Aorta (tissue), 5 donors: ENCODE measurements at places on chromosomes 4 and X.

DNA sequence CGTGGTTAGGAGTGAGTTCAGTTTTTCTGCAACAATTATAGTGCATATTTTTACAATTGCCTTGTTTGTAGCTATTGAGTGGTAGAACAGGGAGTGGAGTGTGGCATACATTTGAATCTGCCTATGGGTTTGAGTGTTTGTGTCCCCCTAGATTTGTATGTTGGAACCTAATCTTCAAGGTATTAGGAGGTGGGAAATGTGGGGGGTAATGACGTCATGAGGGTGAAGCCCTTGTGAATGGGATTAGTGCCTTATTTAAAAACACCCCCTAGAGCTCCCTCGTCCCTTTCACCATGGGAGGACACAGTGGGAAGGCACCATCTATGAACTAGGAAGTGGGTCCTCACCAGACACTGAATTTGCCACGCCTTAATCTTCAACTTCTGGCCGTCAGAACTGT, 819.6 kb downstream of the NLGN4X start:
- no peak for DNase-seq

GRCh38 chrX:22135994-22136684, 104.0 kb downstream of the PHEX start:
- DNase-seq, result no peak

- no peak for DNase-seq
These were observed 18.9 kb upstream of the DUSP9 start for GRCh38 chrX:153628129-153628528.

GRCh38 chrX:154799556-154800348, 5.5 kb downstream of the MPP1 start:
- no peak for DNase-seq

- no peak for DNase-seq
These were observed 317.2 kb downstream of the DHX15 start for GRCh38 chr4:24266951-24267722.

- no peak for DNase-seq
These were observed 502.3 kb upstream of the DIAPH2 start for GRCh38 chrX:96182366-96182765.

DNA sequence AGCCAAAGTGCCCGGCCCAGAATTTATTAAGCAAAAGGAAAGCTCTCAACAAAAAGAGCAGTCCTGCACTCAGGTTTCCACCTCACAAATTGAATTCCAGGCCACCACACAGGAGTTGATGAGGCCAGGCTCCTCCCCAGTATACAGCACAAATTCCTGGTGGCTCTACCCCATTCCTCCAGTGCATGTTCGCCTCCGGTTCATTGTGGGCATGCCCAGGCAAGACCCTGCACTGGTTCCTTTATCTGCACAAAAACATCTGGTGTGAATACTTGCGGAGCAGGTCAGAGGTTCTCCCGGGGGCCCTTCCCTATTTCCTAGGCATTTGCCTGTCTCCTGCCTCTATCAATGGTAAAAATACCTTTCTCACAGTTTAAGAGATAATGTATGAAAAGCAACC, 195.2 kb upstream of the ANXA10 start:
- DNase-seq, result no peak

- peak; percentile 74 for DNase-seq
These were observed 917 bp downstream of the MYL5 start for GRCh38 chr4:675036-675882.

DNA sequence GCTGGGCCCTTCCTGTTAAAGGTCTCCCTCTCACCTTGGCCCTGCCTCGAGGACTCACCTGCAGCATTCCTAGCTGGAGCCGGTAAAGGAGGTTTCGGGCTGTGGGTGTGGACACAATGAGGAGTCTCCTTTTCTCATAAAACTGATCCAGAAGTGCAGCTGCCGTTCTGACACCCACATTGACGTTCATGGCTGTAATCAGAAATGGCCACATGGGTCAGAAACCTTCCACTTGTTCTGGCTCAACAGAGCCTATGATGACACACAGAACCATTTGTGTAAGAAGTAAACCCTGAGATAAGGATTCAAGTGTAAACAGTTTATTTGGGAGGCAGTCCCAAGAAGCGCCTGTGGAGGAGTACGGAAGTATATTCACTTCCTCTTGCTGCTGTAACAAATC, 63.8 kb downstream of the SRPX start:
- DNase-seq, result no peak

DNA sequence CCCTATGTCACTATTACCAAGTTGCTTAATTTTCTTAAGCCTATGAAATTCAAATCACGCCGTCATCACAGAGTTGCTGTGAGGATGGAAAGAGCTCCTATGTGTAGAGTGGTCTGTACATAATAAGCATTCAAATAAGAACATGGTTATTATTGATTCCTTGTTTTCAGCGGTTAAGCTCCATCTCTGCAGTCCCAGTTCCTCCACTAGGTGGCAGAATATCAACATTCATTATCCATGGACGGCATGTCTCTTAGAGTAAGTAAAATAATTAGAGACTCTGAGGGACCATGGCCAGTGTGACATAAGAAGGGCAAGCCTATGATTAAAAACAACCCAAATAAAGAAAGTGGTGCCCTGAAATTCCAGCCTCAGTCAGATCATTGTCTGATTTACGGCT, 132.5 kb upstream of the NHS start:
- DNase-seq, result no peak

DNA sequence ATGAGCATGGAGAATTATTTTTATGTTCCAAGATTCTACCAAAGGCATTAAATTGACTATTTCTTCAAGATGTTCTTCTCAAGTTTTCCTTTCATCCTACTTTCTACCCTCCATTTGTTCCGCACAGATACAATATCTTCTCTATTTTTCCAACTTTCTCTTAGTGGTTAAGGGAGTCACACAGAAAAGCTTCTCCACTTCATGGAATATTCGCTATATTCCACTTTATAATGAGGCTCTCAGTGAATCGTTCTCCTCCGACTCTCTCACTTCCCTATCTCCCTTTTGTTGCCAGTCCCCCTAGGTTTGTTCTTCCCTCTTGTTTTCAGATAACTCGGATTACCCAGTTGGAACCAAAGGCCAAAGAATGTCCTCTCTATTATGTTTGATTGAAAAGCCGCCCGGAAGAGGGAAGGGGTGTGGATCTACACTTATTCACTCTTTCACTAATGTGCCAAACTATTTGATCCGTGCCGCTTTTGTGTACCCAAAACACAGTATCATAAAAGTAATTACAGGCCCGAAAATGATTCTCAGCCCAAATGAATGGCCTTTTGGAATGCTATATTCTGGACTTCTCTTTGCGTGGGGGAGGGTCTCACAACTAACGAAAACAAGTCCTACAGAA, 1.2 kb downstream of the SH3D19 start:
- no peak for DNase-seq

DNA sequence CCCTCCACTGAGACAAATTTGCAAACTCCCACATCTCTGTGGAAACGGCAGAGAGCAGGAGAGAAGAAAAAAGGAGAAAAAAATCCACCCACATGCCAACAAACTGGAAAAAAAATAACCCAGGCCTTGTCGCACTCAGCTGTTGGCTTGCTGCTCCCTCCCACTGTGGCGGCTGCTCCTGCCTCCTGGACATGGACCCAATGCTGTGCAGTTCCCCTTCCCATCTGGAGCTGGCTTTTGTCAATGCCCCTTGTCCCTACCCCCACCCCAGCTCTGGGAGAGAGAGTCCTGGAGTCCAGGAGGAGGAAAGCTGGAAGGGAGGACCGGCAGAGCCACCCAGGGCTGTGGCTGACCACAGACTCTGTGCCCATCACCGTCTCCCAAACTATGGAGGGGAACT, 50.8 kb upstream of the IQSEC2 start:
- no peak for DNase-seq

DNA sequence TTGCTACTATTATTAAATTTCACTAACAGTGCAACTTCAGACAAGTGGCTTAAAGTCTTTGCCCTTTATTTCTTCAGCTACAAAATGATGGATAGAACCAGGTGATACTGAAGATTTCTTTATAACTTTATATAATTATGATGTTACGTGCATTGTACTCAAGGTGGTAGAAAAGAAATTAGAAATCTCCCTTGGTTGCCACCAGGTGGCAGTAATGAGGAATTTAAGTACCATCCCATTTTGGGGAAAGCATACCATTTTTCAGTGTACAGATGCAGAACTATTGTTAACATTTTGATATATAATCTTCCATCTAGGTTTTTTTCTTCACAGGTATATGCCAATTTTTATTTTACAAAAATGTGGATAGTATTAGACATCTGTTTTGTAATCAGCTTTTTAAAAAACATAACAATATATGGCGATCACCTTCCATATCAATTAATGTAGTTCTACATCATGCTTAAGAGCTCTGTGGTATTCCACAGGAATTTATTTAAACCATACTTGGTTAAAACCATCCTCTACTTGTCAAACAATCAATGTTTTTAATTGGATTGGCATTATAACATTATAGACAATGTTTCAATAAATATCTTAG, 37.7 kb upstream of the RAB33B start:
- DNase-seq, result no peak

GRCh38 chrX:133789829-133790228, 195.6 kb downstream of the GPC3 start:
- no peak for DNase-seq

DNA sequence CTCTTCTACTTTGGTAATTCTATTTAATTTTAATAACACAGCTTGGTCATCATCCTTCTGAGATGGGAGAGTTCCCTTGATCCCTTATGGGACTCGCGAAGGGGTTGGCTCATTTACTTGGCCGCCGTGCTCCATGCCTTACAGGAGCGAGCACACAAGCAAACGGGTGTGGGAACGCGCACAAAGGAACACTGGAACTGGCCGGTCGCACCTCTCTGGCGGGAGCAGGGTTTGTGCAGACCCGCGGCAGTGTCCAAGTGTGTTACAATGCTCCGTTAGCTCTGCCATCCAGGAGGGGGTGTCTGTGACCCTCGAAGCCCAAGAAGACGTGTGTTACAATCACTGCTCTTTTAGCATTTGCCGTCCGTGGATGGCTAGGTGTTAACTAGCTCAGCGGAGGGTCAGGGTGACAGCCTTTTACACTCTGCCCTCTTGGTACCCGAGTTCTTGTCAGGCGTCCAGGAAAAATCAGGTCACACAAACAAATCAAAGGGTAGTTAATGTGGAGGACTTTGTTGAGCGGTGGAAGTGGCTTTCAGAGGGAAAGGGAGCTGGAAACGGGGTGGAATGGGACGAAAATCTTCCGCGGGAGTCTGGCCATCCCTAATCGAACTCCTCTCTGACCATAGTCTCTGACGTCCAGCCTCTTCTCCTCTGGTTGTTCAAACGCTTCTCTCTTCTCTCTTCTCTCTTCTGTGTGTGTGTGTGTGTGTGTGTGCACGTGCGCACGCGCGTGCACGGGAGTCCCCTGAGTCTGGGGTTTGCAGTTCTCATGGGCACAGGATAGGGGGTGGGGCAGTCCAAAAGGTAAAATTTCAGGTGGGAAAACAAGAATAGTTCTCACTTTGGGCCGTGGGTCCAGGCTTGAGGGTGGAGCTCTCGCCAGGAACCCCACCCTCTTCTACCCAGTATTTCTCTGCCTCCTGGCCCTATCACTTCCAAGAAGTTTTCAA, 76.3 kb downstream of the SLC10A7 start:
- DNase-seq, result peak; percentile 61

GRCh38 chrX:141278306-141278705, 36.0 kb upstream of the SPANXC start:
- DNase-seq, result no peak

DNA sequence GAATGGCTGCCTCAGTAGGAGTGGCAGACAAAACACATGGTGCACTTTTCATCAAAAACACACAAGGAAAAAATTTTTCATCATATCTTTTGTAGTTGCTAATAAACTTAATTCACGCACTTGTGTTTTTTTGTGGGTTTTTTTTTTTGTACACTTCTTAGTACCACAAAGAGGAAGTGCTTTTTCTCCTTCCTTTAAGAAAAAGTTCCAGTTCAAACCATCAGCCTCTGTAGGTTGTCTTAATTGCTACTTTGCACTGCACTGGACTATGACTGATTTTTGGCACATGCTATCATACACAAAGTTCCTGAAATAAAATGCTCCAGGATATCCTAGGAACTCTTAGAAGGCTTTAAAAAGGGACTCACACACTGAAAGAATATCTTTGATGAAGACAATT, at the start of gene PHEX:
PHEX (plus strand) TSS at position 242 of the 400 bp plus-strand sequence. CDS start 681 bp downstream, outside the sequence.
- no peak for DNase-seq

- DNase-seq, result no peak
These were observed 6.0 kb upstream of the CXCL10 start for GRCh38 chr4:76029300-76029699.

DNA sequence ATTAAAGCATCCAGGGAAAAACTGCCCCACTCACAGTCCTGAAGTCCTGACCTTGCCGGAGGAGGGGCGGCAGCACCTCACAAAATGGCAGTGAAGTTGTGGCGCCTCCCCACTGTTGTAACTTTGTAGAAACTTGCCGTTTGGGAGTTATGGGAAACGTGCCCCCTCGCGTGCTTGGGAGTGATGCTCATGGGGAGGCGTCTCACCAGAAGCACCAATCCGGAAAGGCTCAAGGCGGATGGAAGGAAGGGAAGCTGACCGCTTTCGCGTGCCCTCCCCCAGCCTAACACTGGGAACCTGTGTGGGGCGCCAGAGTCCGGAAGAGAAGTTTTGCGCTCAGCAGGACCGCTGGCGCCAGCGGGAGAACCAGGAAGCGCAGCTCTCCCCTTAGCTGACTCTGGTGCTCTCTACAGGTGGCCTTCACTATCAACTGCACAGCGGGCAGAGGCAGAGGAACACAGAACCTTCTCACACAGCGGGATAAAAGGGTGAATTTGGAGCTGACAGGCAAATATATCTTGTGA, at the start of the genes CT45A10 and SAGE1:
CT45A10 (minus strand) TSS at position 151 of the 524 bp plus-strand sequence. CDS start 8,100 bp downstream, outside the sequence.
SAGE1 (plus strand) TSS at position 423 of the 524 bp plus-strand sequence. CDS start 2,527 bp downstream, outside the sequence.
- no peak for DNase-seq

DNA sequence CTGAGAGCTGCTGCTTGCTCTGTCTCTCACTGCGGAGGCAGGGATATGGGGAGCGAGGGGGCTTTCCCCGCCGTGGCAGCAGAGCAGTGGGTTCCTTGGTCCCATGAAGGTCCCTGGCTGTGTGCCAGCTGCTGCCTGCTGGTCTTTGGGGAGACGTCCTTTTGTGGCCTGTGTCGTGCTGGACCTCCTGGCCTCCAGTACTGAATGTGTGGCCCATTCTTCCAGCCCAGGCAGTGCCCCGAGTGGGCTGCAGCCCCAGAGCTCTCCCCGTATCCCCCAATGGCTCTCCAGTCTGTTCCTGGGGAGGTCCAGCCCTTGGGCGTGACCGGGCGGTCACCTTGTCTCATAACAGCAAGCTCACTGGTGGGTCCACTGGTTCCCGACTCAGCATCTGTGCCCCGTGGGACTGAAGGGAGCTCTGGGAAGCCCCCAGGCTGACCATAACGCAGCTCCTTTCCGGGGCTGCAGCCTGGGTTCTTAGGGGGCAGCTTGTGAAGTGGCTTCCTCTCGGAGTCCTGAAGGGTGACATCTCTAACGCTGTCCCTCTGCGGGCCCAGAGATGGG, 115.6 kb downstream of the SMIM20 start:
- peak; percentile 83 for DNase-seq

DNA sequence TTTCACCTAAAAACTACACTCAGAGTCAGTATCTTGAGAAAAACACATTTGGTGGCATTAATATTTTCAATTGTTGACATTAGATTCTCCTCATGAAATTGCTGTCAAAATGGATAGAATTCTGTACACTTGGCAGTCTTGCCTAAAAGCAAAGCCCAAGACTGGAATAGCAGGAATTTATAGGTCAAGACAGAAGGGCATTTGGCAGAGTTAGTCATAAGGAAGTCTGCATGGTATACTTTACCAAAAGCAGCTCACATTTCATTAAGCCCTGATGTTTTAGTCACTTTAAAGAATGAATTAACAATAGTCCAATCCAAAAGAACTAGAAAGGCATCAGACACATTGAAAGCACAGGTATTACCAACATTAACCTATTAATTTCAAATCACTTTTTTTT, 7.1 kb downstream of the CCDC160 start:
- no peak for DNase-seq

GRCh38 chr4:53809816-53810215, 218.5 kb upstream of the LNX1 start:
- no peak for DNase-seq
